ENCODE measurements at places on chromosomes 6 and 20.

DNA sequence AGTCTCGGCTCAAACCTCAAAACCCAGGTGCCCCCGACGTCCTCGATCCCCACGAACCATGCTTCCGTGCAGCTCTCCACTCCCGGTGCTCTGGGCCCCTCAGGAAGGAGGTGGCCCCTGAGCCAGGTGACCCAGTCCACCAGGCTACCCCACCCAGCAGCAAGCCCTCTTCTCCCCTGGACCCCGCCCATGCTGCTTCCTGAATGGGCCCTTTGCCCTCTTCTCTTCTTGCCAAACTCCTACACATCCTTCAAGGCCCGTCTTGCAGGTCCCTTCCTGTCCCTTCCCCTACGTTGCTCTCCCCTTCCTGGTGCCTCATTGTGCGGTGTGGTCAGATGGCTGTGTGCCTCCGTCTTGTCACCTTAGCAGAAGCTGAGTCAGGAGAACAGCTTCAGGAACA is 3.4 kb upstream of the GATA5 start:
- DNase-seq, result no peak

GRCh38 chr6:16741112-16742016 is 19.9 kb downstream of the ATXN1 start:
- DNase-seq, result no peak

- no peak for DNase-seq
These were observed 110.5 kb downstream of the SCML4 start for GRCh38 chr6:107713563-107713962.

DNA sequence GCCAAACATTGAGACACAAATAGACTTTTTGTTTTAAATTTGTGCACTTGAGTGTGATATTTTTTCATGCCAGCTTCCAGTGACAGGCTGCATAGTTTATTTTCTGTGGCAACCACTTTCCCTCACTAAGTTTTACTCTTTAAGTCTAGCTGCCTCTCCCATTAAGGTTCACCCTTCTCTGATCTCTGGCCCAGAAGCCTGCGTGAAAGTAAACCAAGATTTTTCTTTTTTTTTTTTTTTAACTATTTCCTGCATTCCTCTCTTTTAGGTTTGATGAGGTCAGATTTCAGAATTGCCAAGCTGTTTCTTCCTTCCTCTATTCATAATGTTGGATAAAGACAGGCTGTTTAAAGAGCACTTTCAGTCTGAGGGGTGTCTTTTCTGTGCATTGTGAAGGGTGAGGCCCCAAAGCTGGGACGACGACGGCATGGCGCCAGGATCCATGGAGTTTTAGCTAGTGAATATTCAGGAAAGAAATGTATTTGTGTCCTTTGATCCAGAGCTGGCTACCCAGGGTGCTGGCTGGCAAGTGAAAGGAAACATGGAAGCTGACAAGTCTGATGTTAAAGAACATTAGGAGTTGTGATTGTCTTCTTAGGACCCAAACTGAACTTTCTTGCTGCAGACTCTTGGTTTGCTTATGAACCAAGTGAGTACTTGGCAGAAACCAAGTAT is 50.7 kb downstream of the DOK5 start:
- no peak for DNase-seq
